ENCODE measurements at places on chromosomes 13 and 19.

GRCh38 chr19:55836340-55836739 lies at the start of gene NLRP4:
Gene NLRP4 (plus strand): TSS chr19:55836540. CDS start chr19:55852081, 15,541 bp downstream.
- DNase-seq: no peak

- no peak for DNase-seq
These were observed 3.2 kb downstream of the WBP4 start for GRCh38 chr13:41064493-41064892.

DNA sequence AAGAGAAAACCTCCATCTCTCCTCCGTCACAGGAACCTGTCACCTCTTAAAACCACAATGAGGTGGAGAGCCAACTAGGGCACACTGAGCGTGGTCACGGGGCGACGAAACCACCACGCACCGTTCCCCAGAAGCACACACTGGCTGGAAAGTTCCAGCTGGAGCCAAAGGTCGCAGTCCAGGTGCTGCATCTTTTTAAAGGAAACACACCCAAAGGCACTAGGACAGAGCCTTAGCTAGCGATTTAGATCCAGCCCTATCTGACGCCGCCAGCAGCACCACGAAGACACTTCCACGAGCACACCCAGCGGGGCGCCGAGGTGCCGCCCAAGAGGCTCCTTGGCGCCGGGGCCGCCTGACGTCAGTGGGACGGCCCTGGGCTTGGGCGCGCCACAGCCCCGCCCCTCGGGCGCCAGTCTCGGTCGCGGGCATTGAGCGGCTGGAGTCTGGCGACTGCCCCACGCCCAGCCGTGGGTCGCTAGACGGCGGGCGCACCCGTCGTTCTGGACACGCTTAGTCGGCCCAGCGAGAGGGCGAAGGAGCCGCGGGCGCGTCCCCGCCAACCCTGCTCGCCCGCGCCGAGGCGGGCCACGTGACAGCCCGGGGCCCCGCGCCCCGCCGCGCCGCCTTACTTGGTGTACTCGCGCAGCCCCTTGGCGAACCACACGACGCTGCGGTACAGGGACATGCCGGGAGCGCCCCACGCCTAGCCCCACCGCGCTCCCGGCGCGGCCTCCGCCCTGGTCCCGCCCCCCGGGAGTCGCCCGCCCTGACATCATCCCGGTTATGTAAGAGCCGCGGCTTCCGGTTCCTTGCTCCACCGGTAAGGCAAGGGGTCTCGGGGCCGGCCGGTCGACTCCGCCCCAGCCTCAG lies at the start of gene DHRS12:
DHRS12 (minus strand) TSS at position 742 of the 873 bp plus-strand sequence. CDS start 4,504 bp downstream, outside the sequence.
- peak; percentile 94 for DNase-seq

- DNase-seq: no peak
These were observed 24.4 kb upstream of the GPR12 start for GRCh38 chr13:26784704-26785639.

DNA sequence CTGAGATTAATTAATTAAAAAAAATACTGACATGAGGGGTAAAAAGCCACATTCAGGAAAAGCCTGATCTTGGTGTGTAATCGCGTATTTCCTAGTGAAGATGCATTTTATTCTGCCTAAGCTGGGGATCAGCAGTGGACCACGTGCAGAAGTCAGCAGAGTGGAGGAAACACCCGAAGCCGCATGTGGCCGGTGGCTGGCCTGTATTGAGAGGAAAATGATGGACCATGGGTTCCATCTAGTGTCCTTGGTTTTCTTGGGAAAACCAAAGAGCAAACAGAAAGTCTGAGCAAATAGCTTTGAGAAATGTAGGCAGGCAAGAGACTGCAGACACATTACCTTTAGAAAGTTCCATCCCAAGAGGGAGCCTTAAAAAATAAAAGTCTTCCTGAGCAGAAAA lies 23.7 kb upstream of the SHISA2 start:
- no peak for DNase-seq

DNA sequence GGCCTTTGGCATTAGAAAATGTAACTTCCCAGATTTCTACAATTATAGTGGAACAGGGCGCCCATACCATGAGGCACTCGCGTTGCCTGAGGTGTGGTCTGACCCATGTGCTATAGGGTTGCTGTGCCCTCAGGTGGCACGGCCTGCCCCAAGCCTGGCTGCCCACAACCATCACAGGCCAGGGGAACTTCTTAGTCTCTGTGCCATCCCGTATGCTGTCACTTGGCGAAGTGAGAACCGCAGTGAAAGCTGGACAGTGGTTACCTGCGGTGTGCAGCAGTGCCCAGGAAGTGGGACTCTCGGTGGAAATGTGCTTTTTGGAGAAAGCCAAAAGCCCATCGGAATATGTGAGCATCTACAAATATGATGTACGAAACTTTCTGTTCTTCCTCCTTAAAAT lies 88.2 kb upstream of the GPR183 start:
- DNase-seq: no peak

GRCh38 chr13:27744801-27745200 lies 47.5 kb upstream of the GSX1 start:
- no peak for DNase-seq

GRCh38 chr13:28121224-28121623 lies 17.1 kb upstream of the PAN3 start:
- no peak for DNase-seq

DNA sequence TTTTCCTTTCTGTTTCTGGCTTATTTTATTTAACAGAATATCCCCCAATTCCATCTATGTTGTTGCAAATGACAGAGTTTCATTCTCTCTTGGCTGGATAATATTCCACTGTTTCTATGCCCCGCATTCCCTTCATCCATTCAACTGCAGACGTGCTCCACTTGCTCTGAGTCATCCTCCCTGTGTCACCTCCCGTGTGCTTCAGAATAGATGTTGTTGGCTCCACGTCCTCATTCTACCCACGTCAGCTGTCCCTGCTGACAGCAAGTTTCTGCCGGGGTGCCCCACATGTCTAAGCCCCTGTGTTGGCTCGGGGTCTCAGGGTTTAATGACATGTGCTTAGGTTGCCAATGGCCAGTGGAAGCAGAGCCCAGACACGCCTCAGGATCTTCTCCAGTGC lies 1041.0 kb downstream of the UQCRFS1 start:
- no peak for DNase-seq

DNA sequence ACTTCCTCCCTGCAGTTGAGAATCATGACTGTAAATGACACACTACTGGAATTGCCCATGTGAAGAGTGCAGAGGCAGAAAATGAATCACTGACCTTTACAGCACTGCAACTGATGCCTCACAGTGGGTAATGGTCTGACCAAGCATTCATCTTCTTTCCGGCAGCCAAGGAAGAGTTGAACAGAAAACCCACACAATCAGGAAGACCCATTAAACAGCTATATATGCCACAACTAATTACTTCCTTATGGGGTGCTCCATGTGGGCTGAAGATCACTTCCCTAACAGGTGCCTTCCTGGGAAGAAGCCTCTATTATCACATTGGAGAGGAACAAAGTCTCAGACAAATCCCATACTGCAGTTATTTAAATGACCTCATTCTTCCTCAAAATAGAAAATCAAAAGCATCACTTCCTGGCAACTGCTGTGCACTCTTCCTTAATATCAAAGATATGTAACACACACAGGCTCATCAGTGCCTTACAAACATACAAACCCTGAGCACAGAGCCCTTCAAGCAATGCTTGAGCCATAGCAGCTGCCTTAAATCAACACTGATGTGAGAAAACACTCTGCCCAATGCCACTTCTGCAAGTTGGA lies 45.8 kb downstream of the RUBCNL start:
- DNase-seq: no peak

DNA sequence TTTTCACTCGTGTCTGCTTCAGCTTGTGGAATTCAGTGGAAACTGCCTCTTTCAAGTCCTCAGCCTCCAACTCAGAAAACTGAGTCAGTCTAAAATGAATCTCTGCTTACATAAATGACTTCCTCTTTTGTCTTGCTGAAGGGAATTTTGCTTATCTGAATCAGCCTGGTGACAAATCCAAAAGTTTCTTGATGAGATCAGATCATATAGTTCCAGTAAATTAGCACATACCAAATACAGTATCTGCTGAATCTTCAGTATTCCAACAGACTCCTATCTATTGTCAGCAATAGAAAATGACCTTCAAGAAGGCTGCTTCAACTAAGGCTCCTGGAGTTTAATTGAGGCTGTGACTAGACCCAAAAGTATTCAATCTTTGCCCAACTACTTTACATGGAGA lies 290.0 kb downstream of the MZT1 start:
- DNase-seq: no peak

DNA sequence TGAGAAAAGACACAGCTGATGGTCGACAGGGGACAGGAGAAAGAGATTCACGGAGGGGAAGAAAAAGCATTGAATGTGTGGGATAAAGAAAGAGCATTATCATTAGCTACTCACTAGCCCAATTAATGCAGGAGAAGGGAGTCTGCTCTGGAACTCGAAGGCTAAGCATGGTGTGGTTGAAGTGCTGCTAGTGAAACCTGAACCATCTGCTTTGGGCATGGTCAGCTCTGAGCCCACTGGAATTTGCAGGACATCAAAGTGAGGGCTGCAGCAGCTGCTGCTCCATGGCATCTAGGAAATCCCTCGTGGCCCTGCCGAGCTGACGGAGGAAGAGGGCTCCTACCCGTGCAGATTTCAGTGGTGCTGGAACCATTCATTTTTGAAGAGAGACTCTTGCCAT lies 320.3 kb downstream of the ATP8A2 start:
- no peak for DNase-seq

DNA sequence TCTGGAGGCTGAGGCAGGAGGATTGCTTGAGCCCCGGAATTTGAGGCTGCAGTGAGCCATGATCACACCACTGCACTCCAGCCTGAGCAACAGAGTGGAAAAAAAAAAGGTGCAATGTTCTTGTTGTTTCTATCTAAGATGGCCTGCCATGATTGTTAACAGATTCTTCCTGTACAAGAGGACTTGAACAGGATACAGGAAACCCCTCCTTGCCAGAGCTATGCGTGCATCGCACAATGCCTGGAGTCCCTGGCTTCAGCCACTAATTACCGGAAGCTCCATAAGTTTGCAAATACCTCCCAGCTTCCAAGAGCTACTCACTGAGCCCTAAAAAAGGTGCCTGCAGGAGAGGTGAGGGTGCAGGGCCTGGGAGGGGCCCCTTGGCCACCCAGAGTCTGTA lies 13.1 kb upstream of the HIF3A start:
- DNase-seq: peak; percentile 59

DNA sequence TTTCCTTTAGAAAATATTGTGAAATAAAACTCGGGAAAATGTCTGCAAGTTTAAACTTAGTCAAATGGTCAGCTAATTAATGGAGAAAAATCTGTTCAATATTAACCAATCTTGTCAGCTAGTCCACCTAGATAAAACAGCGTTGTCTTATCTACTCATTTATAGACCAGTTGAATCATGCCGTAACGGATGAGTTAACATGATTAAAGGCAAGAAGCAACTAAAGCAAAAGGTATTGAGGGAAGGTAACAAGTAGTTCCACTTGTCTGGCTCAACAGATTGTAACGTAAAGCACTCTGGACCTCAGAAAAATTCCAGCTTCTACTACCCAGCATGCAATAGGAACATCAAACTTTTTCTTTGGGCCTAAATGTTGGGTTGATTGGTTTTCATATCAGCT lies 958.2 kb downstream of the DIAPH3 start:
- DNase-seq: no peak

DNA sequence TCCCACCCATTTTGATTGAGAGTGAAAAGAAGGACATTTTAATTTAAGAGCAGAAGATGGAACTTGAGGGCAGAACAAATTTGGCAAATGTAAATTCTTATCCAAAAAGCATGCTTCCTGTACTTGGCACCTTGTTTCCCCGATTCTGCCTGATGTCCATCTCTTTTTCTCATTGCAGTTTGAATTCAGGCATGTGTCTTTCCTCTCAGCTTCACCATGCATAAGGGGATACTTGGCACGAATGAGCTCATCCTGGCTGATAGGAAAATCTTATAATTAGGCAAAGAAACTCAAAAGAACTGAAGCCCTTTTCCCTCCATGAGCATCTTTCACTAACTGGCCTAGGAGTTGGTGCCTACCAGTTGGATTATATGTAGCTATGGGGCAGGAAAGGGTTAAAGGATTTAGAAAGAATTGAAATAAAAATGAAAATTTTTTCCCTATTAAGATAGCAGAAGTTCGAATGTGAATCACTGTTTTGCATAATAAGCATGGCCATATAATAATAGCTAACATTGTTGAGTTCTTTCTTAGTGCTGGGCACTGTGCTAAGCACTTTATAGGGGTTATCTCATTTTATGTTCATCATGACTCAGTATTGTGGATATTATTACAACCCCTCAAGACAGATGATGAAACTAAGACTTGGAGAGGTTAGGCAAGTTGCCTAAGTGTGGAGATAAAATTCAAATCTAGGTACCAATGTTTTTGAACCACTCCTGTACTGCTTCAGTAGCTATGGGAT lies 386.6 kb downstream of the KCNRG start:
- DNase-seq: no peak

- DNase-seq: no peak
These were observed 110.3 kb downstream of the NHLRC3 start for GRCh38 chr13:39148513-39148961.

All from uterus (tissue), 4 donors.